ENCODE measurements at places on chromosomes 1 and 21.
A peak's percentile ranks its signal among the peaks of the same experiment; 100 is the strongest.

DNA sequence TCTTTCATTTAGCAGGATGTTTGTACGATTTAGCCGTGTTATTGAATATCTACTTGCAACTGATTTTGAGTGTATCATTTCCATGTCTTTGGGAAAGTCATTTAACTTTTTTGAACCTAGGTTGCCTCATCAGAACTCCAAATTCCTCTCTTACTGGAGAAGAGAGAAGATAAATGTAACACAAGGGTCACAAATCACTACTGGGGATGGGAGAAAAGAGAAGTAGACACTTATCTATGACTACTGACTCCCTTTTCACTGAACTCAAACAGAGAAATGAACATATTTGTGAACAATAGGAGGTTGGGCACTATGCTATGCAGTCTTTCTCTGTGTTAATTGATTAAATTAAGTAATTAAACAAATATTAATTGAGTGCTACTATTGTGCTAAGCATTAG lies 42.2 kb downstream of the TENT5C start:
- DNase-seq = no peak

DNA sequence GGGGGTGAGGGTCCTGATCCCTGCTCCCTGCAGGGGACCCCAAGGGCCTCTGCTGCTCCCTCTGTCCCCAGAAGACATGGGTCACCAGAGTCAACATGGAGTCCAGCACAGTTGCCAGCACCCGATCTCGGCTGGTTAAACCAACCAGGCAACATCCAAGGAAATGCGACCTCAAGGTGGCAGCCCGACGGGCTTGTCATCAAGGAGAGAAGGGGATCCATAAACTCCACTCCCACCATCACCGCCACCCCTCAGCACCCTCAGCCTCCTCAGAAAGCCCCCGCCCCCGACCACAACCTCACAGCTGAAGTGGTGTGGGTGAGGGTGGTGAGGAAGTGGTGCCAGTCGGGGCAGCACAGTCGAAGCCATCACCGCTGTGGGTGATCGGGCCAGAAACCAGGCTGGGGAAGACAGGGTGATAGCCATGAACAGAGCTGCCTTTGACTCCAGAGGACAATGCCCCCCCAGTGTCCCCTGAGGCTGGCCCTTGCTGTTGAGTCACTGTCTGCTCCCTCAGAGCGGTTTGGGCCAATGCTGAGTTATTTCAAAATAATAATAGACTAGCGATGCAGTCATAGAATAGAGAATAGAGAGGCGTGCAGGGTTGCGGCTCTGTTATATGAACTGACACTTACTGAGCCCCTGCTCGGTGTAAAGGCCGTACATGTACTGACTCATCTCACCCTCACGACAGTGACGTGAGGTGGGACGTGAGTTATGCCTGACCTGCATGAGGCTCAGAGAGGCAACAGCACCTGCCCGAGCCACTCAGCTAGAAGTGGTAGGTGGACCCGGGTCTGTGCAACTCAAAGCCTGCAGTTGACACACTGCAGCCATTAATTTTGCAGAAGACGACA lies 88.7 kb upstream of the IFFO2 start:
- no peak for DNase-seq

GRCh38 chr21:28066596-28067387 lies 925.9 kb downstream of the LTN1 start:
- DNase-seq = no peak

GRCh38 chr1:219952361-219952760 lies 24.0 kb upstream of the SLC30A10 start:
- DNase-seq = no peak

DNA sequence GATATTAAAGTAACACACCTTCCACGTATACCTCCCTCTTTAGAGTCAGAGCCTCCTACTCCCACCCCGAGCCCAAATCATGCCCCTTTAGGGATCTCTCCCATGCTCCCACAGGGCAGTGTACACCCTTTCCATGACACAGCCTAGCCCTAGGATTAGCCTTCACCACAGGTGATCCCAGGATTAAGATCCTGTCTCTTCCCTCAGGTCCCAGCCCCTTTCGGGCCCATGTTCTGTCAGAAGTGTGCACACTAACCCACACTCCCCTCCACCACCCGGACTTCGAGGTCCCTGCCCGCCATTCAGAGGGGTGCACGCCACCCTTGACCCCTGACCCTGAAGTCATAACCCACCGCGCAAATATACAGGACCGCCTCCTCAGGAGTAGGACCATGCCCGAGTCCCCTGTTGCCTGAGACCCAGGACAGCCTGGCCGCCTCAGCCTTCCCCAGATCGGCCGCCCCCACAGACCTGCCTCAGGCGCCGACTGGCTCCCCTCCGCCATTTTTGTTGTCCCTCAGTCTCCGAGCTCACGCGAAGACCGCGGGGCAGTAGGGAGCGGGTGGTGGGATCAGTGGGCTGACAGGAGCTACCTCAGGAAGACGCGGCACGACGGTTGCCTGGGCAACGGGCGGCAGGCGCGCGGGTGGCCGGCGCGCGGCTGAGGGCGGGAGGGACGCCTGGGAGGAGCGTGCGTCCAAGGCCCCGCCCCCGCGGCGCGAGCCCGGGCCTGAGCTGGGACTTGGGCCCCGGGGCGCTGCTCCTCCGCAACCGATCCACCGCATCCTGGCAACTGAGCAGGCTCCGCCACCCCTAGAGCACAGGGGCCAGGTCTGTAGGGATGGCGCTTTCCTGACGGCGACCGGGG lies at the start of gene AGBL4:
AGBL4 (minus strand) TSS at position 663 of the 868 bp plus-strand sequence.
- no peak for DNase-seq

DNA sequence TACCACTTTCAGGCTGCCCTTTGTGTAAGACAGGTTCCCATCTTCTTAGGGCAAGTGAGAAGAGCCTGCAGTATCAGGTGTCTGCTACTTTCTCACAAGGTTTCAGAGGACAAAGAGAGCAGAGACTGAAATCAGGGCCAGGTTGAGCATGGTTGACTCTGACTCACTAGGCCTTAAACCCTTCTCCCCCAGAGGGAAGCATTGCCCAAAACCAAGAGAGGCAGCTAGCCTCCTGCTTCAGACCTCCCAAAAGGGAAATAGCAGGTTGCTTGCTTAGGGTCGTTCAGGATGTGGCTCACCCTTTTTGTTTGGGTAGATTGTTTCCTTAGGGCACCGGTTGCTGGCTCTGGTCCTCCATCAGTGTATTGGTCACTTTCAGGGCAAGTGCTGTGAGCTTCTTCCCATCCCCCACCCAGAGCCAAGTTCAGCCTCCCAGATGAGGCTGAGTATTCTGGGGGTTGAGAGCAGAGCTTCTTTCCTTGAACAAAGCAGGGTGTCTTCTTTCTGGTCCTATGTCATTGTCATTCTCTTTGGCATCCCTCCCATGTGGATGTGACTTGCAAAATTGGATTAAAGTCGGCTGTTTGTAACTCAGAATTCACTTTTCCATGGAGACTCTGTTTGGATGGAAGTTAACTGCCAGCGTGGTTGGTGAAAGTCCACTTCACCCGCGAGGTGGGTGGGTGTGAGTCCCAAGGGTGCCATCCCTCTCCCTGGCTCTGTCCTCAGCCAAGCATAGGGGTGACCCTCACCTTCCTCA lies 55.5 kb upstream of the GALNT2 start:
- no peak for DNase-seq

DNA sequence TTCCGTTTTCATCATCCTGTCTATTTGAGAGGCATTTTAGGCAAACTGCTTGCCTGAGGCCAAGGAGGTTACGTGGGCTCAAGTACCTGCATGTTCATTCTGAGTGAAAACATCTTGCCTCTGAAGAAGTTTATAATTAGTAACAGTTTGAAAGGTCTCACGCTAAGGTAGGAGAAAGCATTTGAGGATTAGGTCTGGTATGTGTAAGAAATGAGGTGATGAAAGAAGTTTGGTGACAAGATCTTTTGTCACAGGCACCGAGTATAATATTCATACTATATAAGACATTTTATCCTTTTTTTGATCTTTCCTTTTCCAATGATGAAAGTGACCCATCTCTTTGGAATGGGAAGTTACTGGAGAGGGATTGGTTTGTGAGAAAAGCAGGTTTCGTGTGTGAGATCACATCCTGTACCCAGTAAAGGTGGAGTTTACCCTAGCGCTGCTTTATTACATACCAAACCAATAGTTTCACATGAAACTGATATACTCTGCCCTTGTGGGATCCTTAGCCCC lies 98.7 kb upstream of the PDC start:
- DNase-seq = no peak

GRCh38 chr1:58964428-58964827 lies 180.6 kb upstream of the JUN start:
- DNase-seq = peak; percentile 47

GRCh38 chr1:33880305-33880704 lies 16.4 kb downstream of the HMGB4 start:
- no peak for DNase-seq

Data from activated CD8-positive, alpha-beta memory T cell treated with anti-CD3 and anti-CD28 coated beads for 24 hours (primary cell).